ENCODE measurements at places on chromosomes 7 and 10. TPM values are rescaled to one million over a fixed set of nuclear protein-coding genes. Genes with fewer than 3 reads are reported as not detected.

GRCh38 chr7:100360135-100360854 is 2.4 kb downstream of the PILRB start:
- no peaks in the 10 kb centered on the region for H3K27me3 ChIP-seq
- H3K27ac ChIP-seq, result peak overlapping the region; percentile 2
- H3K4me1 ChIP-seq, result no peaks in the 10 kb centered on the region
- peaks cover 28% of the 10 kb centered on the region for H3K36me3 ChIP-seq

GRCh38 chr7:31310321-31310935 is 30.1 kb downstream of the NEUROD6 start:
- peaks cover 14% of the 10 kb centered on the region for H3K4me1 ChIP-seq
- H3K27ac ChIP-seq, result no peak overlapping the region
- H3K36me3 ChIP-seq, result no peaks in the 10 kb centered on the region
- peaks cover 15% of the 10 kb centered on the region for H3K27me3 ChIP-seq

GRCh38 chr10:110239892-110240291 is 32.5 kb downstream of the MXI1 start:
- no peaks in the 10 kb centered on the region for H3K27me3 ChIP-seq
- H3K4me3 ChIP-seq, result no peak overlapping the region
- H3K4me1 ChIP-seq, result peaks cover 11% of the 10 kb centered on the region
- peaks cover 16% of the 10 kb centered on the region for H3K36me3 ChIP-seq

DNA sequence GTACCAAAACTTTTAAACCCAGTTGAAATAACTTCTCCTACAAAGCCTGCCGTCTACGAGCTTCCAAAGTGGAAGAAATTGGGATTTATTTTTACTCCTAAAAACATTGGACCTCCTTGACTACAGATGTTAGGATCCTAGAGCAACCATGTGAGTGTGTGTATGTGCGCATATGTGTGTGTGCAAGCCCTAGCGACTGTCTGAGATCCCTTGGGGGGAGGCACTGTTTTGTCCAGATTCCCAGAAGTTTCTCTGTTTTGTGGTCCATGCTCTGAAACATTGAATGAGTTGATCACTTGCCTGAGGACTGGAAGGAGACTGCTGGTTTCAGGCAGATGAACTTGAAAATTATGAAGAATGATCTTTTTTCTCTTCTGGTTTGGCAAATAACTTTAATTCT is 312.3 kb upstream of the ZNF32 start:
- no peak overlapping the region for H3K27ac ChIP-seq
- no peaks in the 10 kb centered on the region for H3K36me3 ChIP-seq
- H3K27me3 ChIP-seq, result peaks cover 5% of the 10 kb centered on the region
- no peak overlapping the region for H3K4me3 ChIP-seq

The PSMG3 gene
- 32.1 TPM for total RNA-seq

The ASB10 gene
- total RNA-seq, result not detected

DNA sequence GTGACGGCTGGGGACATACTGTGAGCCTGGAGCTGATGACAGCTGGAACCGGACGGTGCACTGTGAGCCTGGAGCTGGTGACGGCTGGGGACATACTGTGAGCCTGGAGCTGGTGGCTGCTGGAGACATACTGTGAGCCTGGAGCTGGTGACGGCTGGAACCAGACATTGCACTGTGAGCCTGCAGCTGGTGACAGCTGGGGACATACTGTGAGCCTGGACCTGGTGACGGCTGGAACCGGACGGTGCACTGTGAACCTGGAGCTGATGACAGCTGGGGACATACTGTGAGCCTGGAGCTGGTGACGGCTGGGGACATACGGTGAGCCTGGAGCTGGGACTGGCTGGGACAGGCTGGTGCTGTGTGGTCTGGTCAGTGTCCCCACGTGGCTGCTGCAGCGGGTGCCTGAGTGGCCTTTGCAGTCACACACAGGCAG is 47.9 kb downstream of the PTPRN2 start:
- peaks cover 5% of the 10 kb centered on the region for H3K4me1 ChIP-seq
- no peak overlapping the region for H3K27ac ChIP-seq
- no peak for DNase-seq

DNA sequence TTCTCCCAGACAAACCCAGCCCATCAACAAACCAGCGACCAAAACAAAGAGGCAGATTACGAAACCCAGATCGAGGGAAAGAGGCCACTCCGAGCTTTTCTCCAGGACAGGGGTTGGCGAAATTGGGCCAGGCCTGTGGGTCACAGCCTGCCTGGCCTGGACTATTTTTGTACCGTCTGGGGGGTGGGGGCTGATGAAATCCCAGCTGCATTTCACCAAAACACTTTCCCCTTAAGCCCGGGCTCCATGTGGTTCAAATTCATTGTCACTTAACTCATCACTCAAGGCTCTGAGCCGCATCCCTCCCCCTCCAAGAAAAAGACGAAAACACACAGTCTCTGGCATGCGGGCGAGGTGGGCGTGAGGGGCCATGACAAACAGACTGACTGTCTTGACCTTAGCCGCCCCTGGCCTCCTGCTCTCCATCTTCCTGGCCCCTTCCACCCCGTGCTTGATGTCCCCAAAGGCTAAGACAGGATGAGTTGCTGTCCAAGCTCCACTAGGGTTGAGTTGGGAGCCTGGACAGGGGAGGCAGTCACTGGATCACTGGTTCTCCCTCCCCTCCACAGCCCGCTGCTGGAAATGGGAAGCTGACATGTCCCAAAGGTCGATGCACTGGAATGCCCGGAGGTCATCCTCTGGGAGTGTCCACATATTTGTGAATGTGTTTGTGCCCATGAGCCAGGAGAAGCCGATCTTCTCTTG is 19.2 kb downstream of the TMEM270 start:
- peaks cover 8% of the 10 kb centered on the region for H3K4me1 ChIP-seq
- no peak overlapping the region for H3K4me3 ChIP-seq
- no peaks in the 10 kb centered on the region for H3K36me3 ChIP-seq
- H3K27ac ChIP-seq, result no peak overlapping the region
- no peak for DNase-seq

GRCh38 chr7:43454936-43455518 is 127.9 kb upstream of the STK17A start:
- no peaks in the 10 kb centered on the region for H3K36me3 ChIP-seq
- peak overlapping the region; percentile 10 for H3K27ac ChIP-seq
- no peaks in the 10 kb centered on the region for H3K27me3 ChIP-seq
- no peak overlapping the region for H3K4me3 ChIP-seq

DNA sequence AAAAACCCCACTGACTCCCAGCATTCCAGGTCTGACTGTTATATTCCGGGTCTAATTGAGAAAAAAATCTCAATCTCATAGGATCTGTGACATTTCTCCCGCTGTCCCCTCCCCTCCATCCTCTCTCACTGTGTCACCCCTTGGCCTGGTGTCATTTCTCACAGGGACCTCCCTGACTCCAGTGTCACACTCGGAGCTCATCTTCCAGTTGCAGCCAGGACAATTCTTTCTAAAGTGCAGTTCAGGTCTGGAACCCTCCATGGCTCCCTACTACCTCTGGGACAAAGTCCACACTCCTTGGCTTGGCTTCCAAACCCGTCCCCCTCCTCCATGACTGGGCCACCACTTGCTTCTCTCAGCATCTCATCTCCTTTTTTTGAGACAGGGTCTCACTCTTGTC is 14.2 kb downstream of the MLXIPL start:
- H3K4me3 ChIP-seq, result no peak overlapping the region
- H3K4me1 ChIP-seq, result peaks cover 2% of the 10 kb centered on the region
- H3K36me3 ChIP-seq, result no peaks in the 10 kb centered on the region
- H3K27ac ChIP-seq, result no peak overlapping the region
- DNase-seq, result no peak

- no peak overlapping the region for H3K27ac ChIP-seq
- no peak overlapping the region for H3K4me3 ChIP-seq
- H3K36me3 ChIP-seq, result peaks cover 4% of the 10 kb centered on the region
Observed at GRCh38 chr7:524800-525199, 5.2 kb upstream of the PDGFA start.

The CRPPA gene
- 3.8 TPM for total RNA-seq

The ZNF775 gene
- 10.8 TPM for total RNA-seq

- DNase-seq, result no peak
- H3K36me3 ChIP-seq, result peaks cover 22% of the 10 kb centered on the region
- H3K27ac ChIP-seq, result no peak overlapping the region
- H3K4me1 ChIP-seq, result no peaks in the 10 kb centered on the region
- H3K4me3 ChIP-seq, result no peak overlapping the region
Observed at GRCh38 chr7:39702133-39702532, 78.8 kb downstream of the RALA start.

DNA sequence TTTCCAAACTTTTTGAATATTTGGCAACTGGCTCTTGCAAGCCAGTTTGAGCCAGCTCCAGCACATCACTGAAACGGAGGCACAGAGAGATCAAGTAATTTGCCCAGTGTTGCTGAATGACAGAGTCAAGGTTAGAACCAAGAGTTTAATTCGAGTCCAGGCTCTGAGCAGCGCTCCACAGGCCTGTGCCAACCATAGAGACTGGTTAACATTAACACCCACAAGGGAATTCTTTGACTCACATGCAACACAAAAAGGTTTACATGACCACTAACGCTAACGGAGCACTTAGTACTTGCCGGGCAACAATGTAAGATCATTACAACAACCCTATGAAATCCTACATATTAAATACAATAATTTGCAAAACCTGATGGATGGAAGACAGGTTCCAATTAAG is 1.5 kb downstream of the RGS10 start:
- no peaks in the 10 kb centered on the region for H3K36me3 ChIP-seq
- no peak overlapping the region for H3K27ac ChIP-seq
- no peak overlapping the region for H3K4me3 ChIP-seq

DNA sequence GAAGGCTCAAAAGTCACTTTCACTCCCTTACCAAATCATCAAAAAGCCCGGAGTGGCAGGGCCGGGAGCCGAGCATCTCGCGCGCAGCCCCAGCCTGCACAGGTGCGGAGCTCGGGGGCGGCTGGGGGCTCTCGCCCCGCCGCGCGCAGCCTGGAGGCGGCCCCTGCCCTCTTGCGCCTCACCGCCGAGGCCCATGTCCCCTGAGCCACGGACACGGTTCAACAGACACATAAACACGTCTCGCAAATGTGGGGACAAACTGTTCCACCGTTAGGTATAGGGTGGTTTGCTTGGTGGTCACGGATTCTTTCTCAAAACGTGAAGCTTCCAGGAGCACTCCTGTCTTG is 700 bp downstream of the GSAP start:
- H3K4me1 ChIP-seq, result peaks cover 3% of the 10 kb centered on the region
- no peaks in the 10 kb centered on the region for H3K36me3 ChIP-seq
- peaks cover 22% of the 10 kb centered on the region for H3K27me3 ChIP-seq
- peak overlapping the region; percentile 69 for H3K4me3 ChIP-seq

The PTPRN2 gene
- 9.4 TPM for total RNA-seq

GRCh38 chr7:80473751-80474150 is 38.1 kb downstream of the GNAT3 start:
- no peak overlapping the region for H3K4me3 ChIP-seq
- no peaks in the 10 kb centered on the region for H3K36me3 ChIP-seq
- DNase-seq, result no peak
- H3K27ac ChIP-seq, result no peak overlapping the region
- H3K27me3 ChIP-seq, result no peaks in the 10 kb centered on the region

DNA sequence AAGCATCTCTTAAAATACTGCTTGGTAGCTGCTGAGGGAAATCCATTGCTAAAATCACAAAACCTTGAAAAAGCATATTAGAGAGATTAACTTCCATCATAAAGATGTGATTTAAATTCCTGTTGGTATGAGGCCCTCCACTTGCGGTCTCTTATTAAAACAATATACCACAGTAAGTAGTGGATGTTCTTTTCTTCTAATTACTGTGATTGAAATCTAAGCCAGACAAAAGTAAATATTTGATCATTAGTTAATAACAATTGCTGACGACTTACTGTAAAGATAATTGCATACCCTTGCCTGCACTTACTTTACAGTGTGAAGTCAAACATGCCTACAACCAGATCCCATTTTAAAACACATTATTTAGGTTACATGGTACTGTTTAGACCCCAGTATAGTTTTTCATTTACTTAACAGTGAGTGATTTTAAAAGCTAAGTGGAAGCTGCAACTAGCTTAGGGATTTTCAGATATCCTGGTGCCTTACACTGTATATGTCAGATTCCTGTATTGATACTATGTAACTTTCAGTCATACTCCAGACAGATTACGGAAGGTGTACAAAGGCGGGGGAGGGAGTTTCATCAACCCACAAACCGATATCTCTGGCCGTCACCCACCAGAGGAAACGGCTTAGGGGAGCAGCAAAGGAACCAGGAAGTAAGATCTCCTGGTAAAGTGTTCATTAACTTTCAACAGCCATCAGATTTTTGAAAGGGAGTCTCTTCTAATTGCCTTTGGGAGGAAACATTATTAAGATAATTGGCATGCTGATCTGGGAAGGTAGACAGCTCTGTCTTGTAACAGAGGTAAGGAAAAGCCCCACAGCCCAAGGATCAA is 986 bp downstream of the NRP1 start:
- H3K4me1 ChIP-seq, result peaks cover 37% of the 10 kb centered on the region
- H3K27me3 ChIP-seq, result no peaks in the 10 kb centered on the region
- peak overlapping the region; percentile 23 for H3K27ac ChIP-seq
- H3K4me3 ChIP-seq, result peak overlapping the region; percentile 75
- DNase-seq, result no peak

GRCh38 chr10:95539560-95540284 is 21.4 kb downstream of the SORBS1 start:
- no peak for DNase-seq
- H3K36me3 ChIP-seq, result no peaks in the 10 kb centered on the region
- no peaks in the 10 kb centered on the region for H3K27me3 ChIP-seq
- H3K27ac ChIP-seq, result peak overlapping the region; percentile 88

- H3K27me3 ChIP-seq, result no peaks in the 10 kb centered on the region
- H3K27ac ChIP-seq, result peak overlapping the region; percentile 94
- no peak overlapping the region for H3K4me3 ChIP-seq
Observed at GRCh38 chr10:72424561-72424960, 69.8 kb upstream of the DNAJB12 start.

Measured in progenitor cell of endocrine pancreas (in vitro differentiated cells).